IPS DF 6.9 (cell line): ENCODE measurements at places on chromosomes 7 and 10.

DNA sequence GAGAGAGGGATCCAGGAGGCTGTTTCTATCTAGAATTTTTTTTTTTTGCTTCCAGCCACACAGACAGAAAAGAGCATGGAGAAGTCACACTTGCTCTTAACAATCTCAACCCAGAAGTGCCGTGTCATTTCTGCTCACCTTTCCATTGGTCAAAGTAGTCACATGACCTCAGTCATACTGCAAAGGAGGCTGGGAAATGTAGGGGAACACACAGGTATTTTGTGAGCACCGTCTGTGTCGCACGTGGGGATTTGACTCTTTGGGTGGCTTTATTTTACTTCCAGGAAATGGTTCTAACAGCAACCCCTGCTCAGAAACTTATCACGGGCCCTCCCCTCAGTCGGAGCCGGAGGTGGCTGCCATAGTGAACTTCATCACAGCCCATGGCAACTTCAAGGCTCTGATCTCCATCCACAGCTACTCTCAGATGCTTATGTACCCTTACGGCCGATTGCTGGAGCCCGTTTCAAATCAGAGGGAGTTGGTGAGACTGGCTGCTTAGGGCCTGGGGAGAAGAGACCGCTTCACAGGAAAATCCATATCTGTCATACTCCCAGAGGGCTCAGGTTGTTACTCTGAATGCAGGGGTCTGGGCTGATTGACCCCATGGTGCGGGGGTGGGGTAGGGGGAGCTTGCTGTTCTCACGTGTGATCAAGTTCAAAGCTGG lies 13.1 kb upstream of the CPA1 start:
- no peak for DNase-seq

GRCh38 chr7:92297736-92298135 lies 52.0 kb downstream of the ANKIB1 start:
- no peak for DNase-seq

DNA sequence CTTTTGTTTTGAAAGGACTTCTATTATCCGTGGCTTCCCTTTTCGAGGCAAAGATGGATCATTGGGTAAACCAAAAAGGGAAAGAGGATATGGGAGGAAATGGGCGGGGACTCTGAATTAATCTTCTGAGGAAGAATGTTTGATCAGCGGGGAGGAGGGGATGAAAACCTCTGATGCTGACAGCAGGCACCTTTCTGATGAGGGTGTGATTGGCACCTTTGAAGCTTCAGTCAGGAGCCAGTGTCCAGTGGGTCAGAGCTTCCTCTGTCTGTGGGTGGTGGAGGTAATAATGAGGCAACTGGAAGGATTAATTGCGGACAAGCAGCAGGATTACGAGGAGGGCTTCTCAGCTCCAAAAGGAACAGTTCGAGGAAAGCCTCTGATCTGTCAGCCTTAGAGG lies 877.6 kb downstream of the LRMDA start:
- DNase-seq: no peak

- DNase-seq: no peak
These were observed 54.0 kb downstream of the IFIT5 start for GRCh38 chr10:89468191-89468965.

DNA sequence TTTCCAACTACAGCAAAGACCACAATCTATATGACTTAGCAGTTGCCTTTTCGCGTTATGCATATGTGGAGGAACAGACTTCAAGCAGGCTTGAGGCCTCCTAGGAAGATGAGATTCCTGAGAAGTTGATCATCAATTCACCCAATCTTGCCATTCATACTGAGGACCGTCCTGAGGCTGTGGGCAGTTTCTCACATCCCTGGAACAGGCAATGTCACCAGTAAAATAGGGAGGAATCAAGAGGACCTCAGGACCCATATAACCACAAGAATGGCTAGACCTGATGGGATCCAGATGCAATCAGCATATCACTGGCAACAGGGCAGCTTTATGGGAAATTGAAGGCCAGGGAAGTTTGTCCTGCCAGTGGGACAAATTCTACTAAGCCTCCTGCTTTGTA lies 17.3 kb downstream of the KDM7A start:
- DNase-seq: no peak

- no peak for DNase-seq
These were observed 17.8 kb upstream of the PCBD1 start for GRCh38 chr10:70906031-70906783.

DNA sequence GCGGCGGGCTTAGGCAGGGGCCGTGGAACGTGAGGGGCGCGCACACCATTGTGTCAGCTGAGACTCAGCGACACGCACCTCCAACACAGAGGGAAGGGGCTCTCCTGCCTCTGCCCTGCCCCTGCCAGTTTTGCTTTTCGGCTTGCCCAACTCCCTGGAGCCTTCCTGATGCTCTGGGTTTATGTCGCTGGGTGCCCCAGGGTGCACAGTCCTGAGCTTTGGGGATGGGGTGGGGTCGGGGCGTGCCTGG lies 13.3 kb downstream of the TMEM120A start:
- no peak for DNase-seq

DNA sequence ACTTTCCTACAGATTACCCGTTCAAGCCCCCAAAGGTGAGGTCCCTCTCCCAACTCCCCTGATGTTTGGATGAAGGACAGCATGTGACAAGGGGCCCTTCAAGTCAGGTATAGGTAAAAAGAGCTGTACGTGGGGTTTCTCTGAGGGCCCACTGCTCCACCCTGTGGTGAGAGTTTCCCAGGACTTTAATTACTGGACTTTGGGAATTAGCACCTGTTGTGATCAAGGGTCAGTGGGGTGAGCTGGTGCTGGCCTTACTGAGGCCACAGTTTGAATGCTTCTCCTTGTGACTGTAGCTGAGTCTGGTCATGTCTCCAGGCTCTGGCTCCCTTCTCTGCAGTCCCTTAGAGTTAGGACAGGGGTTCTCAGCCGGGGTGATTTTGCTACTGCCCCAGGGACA lies 16.8 kb downstream of the UBE2D4 start:
- no peak for DNase-seq

GRCh38 chr10:108601851-108602250 lies 1321.5 kb downstream of the XPNPEP1 start:
- no peak for DNase-seq

- DNase-seq: no peak
These were observed 57.4 kb downstream of the INPP5A start for GRCh38 chr10:132595021-132595420.

DNA sequence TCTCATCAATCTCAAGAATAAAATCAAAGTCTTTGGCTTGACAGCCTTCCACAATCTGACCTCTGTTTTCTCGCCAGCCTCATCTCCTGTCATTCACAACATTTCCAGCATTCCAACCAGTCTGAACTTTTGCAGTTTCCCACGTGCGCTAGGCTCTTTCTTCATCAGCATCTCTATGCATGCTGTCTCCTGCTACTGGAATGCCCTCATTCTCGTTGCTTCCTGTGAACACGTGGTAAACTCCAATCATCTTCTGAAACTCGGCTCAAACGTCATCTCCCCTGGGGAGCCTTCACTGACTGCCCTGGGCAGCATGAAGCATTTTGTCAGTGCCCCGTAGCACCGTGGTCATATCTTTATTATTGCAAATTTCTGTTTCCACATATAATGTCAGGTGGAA lies 12.2 kb upstream of the RSBN1L start:
- no peak for DNase-seq

GRCh38 chr10:71780719-71781118 lies 7.4 kb upstream of the VSIR start:
- no peak for DNase-seq

DNA sequence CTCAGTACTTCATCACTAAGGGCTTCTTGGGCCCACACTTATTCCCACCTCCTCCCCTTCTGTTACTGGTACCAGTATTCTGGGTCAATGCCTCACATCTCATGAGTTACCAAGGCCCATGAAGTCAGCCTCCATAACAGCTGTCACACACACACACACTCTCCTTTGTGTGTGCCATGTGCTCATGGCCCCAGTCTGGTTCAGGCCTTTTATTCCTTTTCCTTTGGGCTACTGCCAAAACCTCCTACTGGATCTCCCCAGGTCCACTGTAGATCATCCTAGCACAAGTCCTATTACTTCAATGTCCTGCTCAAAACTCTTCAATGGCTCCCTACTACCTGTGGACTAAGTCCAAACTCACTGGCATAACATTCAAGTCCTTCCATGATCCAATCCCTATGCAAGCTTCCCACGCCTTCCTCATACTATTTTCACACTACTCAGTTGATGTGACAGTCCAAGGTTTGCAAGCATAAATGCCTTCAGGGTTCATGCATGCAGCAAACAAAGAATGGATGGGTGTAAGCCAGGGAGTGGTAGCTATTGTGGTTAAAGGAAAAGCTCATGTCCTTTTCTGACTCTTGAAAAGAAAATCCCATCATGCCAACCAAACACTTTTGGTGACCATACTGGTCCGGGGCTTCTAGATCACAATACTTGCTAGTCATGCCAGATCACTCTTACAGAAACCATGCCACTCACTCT lies 68.1 kb downstream of the CCDC6 start:
- no peak for DNase-seq

GRCh38 chr10:31760674-31761081 lies 168.0 kb downstream of the ARHGAP12 start:
- DNase-seq: no peak

GRCh38 chr7:84924353-84924752 lies 262.5 kb downstream of the SEMA3D start:
- no peak for DNase-seq

- DNase-seq: no peak
These were observed at the start of gene FBXW4 for GRCh38 chr10:101694674-101695403. FBXW4 (minus strand) TSS chr10:101695170; CDS start chr10:101695105, 65 bp downstream.

- no peak for DNase-seq
These were observed 90.3 kb downstream of the FAM204A start for GRCh38 chr10:118251791-118252190.

DNA sequence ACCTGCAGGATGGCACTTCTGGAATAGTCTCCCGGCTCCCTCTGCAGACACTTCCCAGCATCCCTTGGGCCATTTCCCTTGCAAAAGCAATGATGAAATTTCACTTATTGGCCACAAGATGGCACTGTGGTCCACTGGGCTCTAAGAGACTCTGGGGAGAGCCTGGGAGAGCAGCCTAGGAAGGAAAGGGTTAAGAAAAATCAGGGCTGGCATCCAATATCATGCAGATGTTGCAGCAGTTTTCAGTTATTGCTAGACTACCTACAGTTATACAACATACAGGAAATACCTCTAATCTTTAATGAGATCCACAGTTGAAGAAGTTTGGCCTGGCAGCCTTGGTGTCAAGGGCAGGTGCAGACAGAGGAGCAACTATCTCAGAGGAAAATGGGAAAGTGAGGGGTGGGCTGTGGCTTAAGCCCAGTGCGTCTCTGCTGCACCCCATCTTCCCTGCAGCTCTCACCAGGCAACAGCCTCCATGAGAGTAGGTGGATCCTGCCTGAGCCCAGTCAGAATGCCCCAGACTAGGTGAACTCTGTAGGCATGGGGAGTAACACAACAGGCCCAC lies 100.2 kb upstream of the PRSS58 start:
- peak; percentile 74 for DNase-seq

DNA sequence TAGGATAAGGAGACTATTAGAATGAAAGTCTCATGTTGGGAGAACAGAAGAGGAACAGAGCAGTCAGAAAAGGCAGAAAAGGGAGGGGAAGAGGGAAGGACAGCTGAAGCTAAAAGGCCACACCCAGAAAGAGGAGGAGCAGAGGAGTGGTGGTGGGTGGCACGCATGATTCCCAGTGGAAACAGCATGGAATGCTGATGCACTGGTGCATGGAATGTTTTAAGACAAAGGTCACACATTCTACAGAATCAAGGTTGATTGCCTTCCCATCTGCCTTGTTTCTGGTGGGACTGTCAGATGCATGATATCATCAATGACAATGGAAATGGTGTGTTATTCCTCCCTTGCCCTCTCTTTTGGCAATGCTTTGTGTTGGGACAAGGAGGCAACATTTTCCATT lies 285.4 kb upstream of the MKI67 start:
- no peak for DNase-seq

DNA sequence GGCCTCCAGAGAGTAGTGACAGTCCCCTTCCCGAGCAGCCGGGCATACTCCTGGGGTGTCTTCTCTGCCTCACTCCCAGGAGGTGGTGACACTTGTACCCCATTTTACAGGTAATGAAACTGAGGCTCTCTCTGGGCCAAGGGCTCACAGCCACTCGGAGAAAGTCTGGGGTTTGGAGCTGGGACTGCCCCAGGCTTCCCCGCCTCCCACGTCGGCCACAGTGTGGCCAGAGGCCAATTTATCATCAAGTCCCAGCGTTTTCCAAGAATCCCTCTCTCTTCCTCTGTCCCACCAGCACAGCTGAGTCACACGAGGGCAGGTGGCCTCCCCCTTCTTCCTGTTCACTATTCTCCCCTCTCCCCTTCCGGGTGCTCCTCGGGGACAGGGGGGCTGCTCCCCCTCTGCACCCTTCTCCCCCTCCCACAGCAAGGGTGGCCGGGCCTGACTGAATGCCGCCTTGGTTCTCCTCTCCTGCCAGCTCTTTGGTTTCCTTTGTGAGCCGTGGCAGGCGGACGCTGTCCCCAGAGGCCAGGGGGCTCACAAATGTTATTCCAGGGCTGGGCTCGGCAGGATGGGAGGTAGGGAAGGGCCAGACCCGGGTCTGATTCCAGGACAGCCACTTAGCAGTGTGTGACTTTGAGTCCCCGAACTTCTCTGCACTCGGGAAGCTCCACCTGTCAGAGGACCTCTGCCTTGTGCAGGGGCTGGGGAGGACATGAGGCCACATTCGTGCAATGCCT lies 17.7 kb downstream of the CLIP2 start:
- DNase-seq: no peak

DNA sequence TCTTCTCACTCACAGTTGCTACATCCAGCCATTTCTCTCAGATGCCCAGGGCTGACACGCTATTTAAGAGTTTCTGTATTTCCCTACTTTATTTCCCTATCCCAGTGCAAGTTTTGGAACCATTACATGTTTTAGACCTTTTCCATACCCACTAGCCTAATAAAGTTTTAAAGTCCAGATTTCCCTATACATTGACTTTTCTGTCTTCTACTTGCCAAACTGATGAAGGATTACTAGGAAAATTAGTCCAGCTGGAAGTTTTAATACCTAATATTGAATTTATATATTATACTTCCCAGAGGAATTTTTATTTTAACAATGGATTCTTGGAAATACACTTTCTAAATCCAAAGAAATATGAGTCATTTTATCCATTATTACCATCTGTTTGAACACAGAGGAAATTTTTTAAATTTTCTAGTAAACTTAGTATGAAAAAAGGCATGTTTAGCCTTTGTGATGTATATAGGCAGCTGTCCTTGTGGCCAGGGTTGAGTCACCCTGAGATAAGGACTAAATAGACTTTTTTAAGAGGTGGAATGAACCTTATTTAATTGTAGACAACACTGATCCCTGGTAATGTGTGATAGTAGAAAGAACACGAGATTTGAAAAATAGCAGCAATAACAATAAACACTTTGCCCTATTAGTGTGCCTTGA lies 205.0 kb downstream of the TFEC start:
- no peak for DNase-seq
